ENCODE measurements at places on chromosomes 1 and 21.

GRCh38 chr1:107449326-107449725 lies 308.5 kb downstream of the NTNG1 start:
- DNase-seq = no peak

DNA sequence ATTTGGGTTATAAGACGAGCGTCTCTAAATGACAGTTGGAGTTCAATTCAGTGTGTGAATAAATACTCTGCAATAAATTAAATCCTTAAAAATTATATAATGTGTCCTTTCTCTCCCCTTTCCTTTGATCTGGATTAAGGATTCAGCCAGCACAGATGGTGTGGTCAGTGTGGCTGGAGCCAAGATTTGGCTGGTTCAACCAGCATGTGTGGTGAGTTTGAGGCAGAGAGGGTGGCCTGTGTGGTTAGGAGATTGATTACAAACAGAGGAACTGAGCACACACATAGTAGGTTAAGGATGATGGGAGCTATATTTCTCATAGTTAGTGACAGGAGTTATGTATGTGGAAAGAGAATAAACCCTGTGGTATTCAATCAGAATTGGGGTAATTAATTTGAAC lies 14.2 kb upstream of the AMIGO1 start:
- DNase-seq = no peak

GRCh38 chr1:93056214-93056613 lies 22.9 kb upstream of the MTF2 start:
- DNase-seq = no peak

DNA sequence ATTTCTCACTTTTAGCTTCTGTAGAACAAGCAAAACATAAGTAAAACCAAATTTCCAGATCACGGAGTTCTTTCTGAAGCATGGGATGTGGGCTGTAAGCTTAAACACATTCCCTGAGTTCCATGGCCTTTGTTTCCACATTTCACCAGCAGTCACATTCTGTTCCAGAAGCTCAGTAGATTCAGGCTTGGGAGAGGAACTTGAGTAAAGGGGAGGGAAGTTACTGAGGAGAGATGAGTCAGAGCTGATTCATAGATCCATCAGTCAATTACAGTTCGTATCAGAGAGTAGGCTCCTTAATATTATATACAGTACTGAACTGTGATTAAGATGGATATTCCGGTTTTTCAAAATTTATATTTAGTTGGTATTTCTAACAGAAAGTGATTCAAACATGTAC lies 614.3 kb downstream of the NCAM2 start:
- no peak for DNase-seq

GRCh38 chr21:14691914-14692313 lies 145.8 kb upstream of the SAMSN1 start:
- no peak for DNase-seq

DNA sequence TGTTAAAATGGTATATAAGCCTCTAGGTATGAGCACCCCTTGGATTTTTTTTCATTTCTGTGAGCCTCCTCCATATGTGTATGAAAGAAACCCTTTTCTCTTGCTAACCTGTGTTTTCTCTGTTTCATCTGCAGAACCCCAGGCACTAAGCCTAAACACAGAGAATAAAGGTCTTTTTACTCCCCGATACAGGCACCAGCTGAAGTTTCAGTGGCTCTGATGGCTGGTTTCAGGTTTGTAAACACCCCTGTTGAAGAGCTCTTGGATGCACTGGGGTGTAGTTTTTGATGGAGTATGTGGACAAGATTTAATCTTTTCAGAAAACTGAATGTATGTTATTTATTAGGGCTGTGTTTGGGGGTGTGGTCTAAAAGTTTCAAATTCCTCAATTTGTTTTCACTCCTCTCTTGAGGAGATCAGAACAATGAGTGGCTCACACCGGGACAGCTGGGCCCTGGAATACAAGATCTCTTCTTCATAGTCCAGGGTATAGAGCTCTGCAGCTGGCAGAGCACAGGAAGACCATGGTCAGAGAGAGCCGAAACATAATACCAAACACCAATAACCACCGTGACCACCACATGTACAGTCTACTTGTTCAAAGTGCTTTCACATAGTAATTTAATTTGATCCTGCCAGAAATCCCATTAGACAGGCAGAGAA lies 50.2 kb upstream of the VTCN1 start:
- no peak for DNase-seq

GRCh38 chr1:29500041-29500440 lies 263.7 kb downstream of the PTPRU start:
- DNase-seq = no peak

DNA sequence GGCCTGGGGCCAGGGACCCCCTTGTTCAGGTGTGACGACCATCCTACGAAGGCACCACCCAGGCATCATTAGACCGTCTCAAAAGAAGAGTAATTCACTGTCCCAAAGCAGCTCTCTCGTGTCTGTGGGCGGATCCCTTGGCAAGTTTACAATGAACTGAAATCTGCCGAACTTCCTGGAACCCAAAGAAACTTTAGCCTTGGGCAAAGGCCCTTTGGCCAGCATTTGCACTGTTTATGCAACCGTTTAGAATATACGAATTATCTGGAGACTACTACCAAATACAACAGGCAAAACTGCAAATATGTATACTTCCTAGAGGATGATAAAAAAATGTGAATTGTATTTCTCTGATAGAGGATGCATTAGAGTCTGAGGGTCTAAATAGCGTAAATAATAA lies 1.4 kb upstream of the SOD1 start:
- no peak for DNase-seq

- DNase-seq = peak; percentile 68
These were observed 60.2 kb upstream of the ID3 start for GRCh38 chr1:23619299-23620188.

DNA sequence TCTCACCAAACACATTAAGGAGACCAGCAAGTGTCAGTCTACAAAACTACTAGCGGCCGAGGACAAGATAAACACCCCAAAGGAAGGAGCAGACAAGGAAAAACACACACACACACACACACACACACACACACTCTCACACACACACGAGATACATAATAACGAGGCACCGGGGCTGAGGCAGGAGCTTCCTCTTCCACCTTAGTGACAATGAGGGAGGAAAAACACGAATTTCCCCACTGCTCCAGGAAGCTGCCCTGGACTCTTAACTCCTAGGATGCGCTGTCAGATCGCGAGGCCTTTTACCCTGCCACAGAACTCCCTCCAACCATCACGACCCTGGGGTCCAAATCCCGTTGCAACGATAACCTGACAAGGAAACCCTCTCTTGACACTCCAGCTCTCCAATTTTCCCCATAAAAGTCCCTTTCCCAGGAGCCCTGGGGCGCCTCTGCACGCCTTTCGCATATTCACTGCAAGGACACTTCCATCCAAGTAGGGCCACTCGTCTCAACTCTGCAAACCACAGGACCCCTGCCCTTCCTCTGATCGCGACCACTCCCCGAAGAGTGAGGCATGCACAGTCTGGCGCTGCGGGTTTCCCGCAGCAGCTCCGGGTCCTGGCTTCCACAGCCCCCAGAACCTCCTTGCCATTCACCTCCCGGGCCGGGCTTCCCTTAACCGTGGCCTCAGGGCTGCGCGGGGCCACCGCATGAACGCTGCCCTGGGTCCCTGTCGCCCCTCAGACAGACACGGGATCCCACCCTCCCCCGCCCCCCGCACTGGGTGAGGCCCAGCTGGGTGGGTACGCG lies 581 bp downstream of the ETV3 start:
- no peak for DNase-seq

GRCh38 chr1:62100442-62100841 lies 94.2 kb upstream of the L1TD1 start:
- DNase-seq = no peak

- no peak for DNase-seq
These were observed 36.4 kb downstream of the WNT9A start for GRCh38 chr1:227911376-227911775.

DNA sequence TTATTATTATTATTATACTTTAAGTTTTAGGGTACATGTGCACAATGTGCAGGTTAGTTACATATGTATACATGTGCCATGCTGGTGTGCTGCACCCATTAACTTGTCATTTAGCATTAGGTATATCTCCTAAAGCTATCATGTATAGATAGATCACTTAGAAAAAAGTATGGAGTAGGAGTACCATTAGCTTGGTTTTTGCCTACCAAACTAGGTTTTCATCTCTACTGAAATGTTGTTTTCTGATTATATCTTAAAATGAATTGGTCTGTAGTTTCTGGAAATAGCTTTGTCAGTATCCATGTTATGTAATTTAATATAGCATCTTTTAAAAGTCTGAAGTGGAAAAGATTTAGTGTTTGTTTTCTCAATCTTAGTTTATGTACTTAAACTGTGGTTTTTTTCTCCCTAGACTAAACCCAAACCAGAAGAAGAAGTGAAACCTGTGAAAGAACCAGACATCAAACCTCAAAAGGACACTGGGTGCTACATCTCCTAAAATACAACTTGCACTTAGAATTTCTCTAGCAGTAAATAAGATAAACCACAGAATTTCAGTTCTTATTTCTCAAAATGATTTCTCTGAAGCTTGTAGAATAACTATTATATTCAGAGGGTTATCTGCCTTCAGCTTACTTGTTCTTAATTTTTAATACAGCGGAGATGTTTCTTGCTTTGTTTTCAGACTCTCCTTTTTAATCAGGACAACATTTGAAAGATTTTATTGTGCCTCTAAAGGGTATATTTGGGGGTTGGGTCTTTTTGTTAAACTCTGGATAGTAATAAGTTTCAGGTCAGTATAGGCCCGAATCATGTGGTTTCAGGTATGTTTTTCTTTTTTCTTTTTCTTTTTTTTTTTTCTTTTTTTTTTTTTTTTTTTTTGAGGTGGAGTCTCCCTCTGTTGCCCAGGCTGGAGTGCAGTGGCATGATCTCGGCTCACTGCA lies 4.5 kb upstream of the FAM177B start:
- DNase-seq = no peak

GRCh38 chr1:232335261-232335660 lies 294.7 kb downstream of the SIPA1L2 start:
- no peak for DNase-seq

- DNase-seq = peak; percentile 3
These were observed 824 bp upstream of the KRTAP21-3 start for GRCh38 chr21:30719401-30719800.

- peak; percentile 96 for DNase-seq
These were observed 21.8 kb upstream of the COL9A2 start for GRCh38 chr1:40338745-40339419.

GRCh38 chr21:41361053-41361785 lies 608 bp upstream of the MX2 start:
- no peak for DNase-seq

- no peak for DNase-seq
These were observed 18.9 kb upstream of the ZNF496 start for GRCh38 chr1:247350587-247350986.

DNA sequence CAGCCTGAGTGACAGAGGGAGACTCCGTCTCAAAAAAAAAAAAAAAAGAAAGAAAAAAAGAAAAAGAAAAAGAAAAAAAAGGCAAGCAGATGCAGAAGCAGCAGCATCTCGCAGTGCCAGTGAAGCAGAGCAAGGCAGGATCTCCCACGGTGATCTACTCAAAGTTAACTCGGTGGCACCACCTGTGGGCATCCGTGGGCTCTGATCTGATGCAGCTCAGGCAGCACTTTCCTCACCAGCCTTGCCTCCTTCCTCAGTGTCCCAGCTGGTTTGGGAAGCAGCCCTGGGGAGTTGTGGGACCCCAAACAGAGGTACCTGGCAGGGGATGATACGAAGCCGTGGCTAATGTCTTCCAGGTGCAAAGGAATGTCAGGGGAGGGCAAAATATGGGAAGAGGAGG lies 104.3 kb upstream of the KRTAP19-8 start:
- no peak for DNase-seq

DNA sequence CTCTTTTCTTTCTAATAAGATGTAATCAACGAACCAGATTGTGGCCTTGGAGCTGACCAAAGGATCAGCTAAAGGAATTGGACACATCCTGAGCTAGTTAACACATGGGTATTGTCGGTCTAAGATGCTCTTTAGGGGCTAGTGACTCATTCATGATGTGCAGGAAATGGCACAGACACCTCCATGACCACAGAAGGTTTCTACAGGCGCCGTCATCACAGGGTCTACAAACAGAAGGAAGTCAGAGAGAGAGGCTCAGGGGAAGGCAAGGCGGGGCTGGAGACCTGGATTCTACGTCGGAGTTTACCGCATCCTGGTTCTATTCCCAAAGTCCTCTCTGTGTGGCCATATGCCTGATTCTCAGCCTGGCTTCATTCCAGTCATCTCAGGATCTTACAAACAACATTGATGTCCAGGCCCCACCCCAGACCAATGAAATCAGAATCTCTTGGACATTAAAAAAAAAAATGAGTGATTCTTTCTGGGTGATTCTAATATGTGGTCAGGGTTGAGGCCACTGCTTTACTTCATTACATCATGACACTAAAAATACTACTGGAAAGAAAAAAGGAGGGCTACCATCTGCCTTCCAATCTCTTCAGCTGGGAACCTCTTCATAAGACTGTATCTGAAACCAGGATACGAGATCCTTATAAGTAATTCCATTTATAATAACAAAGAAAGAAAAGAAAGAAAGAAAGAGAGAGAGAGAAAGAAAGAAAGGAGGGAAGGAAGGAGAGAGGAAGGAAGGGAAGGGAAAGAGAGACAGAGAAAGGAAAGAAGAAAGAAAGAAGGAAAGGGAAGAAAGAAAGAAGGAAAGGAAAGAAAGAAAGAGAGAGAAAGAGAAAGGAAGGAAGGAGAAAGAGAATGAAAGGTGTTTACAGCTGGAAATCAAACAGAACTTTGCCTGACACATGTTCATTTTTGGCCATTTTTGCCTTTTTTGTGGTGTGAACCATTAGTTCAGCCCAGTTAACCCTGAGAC lies 11.6 kb upstream of the KCNJ15 start:
- DNase-seq = peak; percentile 71

DNA sequence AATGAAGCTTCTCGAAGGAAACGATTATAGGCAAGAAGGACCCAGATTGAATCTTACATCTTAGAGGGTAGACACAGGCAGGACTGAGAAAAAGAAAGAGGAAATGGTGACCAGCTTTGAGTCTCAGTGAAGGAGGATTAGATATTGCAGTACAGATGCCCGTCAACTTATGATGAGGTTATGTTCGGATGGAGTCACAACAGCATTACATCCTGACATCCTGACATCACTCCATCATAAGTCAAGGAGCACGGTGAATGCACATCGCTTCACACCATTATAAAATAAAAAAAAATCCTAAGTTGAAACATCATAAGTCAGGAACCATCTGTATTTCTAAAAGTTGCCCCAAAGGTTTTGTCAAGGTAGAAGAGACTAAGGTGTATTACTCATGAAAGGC lies 312.3 kb upstream of the PLXNA2 start:
- no peak for DNase-seq

GRCh38 chr1:41239988-41240610 lies 2.0 kb downstream of the SCMH1 start:
- no peak for DNase-seq

GRCh38 chr21:41228492-41228891 lies 60.5 kb downstream of the BACE2 start:
- DNase-seq = no peak

DNA sequence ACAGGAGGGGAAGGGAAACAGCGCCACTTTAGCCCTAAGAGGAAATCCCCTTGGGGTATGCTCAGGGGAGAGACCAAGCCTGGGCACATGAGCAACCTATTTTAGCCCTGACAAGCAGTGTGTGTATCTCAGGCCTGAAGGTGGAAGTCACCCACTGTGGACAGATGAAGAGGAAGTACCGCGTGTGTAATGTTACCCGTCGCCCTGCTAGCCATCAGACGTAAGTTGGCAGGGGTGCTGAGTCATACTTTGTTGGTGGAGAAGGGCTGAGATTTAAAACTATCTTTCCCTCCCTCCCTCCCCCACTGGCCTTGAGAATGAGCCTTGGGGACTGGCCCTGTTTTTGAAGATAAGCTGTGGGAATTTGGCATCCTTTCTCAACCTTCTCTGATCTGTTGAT lies 11.2 kb downstream of the AGO1 start:
- DNase-seq = no peak

GRCh38 chr1:85884372-85885035 lies 176.3 kb upstream of the ZNHIT6 start:
- no peak for DNase-seq

Data from activated CD4-positive, alpha-beta T cell treated with anti-CD3 and anti-CD28 coated beads, Interleukin-2, amount 50 U/mL, for 48 hours (primary cell).